ENCODE measurements at places on chromosomes 11 and 22. TPM values are rescaled to one million over a fixed set of nuclear protein-coding genes. Genes with fewer than 3 reads are reported as not detected.

Gene ADAMTS8
- total RNA-seq: 1.2 TPM

Gene EHF
- total RNA-seq: 65.5 TPM

- DNase-seq: no peak
Measured at GRCh38 chr11:130043575-130043974, 26.1 kb upstream of the APLP2 start.

- DNase-seq: peak; percentile 37
Measured at GRCh38 chr11:61034704-61035525, 63.4 kb downstream of the CD6 start.

Gene RASD2
- 3.4 TPM for total RNA-seq

Gene TMEM218
- 22.9 TPM for total RNA-seq

DNA sequence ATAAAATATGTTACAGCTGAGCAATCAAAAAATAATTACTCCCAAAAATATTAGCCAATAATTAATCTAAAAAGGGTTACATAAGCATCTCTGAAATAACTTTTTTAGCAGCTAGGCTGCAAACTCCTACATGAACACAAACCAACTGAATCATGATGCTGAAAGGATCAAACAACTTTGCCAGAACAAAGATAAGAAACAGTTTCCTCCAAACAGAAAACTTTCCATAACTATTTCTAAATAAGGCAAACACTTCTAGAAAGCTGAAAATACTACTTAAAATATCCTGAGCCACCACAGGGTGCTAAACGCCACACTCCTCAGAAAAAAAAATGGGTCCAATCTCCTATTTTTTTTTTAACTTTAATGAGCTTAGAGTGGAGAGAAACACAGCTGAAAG, 68.6 kb upstream of the ARHGAP32 start:
- no peak for DNase-seq

- no peak for DNase-seq
Measured at GRCh38 chr11:64516226-64516625, 74.8 kb upstream of the SLC22A12 start.

Gene RAPSN
- total RNA-seq: 0.41 TPM

Gene NPTXR
- 12.5 TPM for total RNA-seq

Gene LAYN
- total RNA-seq: 7.6 TPM

DNA sequence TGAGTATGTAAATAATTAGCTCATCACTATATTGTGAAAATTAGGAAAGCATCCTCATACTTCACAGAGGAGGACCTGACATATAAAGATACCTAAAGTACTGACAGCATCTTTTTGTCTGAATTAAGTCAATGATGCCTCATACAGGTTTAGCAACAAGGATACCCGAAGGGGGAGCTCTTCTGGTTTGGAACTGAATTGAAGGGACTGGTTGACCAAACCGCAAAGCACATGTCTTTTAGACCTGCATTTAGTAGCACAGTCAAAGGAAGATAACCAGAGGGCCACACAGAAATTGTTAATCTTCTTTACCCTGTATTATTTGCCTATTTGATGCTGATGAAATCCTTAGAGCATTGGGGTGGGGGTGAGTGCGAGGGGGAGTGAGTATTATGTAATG, 12.9 kb upstream of the WT1 start:
- peak; percentile 83 for DNase-seq

DNA sequence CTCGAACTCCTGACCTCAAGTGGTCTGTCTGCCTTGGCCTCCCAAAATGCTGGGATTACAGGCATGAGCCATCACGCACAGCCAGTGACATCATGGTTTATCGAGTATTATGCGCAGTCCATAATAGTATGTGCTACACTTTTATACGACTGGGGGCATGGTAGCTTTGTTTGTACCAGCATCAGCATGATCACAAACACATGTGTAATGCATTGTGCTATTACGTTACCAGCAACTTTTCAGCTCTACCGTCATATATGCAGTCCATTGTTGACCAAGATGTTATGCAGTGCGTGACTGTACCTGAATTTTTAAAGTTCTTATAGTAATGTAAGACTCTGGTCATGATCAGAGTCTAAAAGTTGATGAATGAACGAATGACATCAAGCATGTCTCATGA, 67.9 kb downstream of the ZC3H12C start:
- no peak for DNase-seq

Gene FGF3
- total RNA-seq: not detected

DNA sequence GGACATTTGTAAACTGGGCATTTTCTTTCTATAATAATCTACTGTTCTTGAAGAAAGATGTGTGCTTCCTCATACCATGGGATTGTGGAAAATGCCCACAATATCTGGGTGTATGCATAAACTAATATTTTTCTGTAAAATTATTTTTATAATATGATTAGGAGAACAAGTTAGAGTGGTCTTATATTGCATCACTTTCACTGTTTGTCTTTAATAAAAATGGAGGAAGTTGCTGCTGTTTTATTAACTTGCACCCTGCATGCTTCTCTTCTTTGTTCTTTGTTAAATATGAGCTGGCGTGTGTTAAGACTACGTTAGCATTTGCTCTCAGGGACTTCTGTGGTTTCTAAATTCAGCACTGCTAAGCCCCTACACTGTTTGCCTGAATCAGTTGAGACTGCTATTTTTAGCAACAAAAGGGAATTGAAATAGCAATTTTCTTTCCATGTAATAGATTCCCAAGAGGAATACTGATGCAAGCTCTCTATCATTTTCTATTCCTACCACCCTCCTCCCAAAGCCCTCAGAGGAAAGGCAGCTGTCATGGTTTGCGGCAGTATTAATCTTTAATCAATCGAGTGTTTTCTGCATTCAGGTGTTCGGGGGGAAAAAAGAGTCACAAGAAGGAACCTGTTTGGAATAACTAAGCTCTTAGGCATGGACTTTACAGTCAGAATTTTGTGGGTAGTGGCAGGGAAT, 56.1 kb downstream of the HSD17B12 start:
- no peak for DNase-seq

DNA sequence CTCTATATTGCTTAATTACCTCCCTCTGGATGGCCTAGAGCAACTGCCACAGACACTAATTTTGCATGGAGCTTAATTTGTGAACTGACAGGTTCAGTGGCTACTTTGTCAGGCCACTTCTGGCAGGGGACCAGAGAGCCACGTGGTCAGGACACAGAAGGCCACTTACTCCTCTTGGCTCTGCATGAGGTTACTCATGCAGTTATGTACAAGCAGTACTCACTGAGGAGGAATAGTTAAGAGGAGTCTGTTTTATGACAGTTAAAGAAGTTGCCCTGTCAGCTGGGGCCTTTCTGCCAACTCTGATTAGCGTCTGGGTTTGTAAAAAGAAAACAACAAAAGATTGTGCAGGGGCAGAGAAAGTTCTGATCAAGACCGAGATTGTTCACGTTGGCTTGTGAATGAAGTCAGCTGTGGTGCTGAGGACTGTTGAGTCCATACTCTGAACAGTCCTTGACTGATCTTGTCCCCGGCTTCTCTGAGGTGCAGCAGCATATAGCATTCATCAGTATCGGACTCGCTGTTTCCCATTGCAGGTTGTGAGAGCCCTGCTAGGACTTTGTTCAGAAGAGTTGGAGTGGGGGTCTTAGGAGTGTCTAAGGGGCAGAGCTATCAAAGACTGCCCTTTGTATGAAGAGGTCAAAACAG, 41.4 kb downstream of the PPFIBP2 start:
- no peak for DNase-seq

GRCh38 chr22:31945443-31945855, 1.1 kb downstream of the YWHAH start:
- no peak for DNase-seq

Data from kidney (tissue), 22 donors.